ENCODE measurements at places on chromosomes 13 and 19.

DNA sequence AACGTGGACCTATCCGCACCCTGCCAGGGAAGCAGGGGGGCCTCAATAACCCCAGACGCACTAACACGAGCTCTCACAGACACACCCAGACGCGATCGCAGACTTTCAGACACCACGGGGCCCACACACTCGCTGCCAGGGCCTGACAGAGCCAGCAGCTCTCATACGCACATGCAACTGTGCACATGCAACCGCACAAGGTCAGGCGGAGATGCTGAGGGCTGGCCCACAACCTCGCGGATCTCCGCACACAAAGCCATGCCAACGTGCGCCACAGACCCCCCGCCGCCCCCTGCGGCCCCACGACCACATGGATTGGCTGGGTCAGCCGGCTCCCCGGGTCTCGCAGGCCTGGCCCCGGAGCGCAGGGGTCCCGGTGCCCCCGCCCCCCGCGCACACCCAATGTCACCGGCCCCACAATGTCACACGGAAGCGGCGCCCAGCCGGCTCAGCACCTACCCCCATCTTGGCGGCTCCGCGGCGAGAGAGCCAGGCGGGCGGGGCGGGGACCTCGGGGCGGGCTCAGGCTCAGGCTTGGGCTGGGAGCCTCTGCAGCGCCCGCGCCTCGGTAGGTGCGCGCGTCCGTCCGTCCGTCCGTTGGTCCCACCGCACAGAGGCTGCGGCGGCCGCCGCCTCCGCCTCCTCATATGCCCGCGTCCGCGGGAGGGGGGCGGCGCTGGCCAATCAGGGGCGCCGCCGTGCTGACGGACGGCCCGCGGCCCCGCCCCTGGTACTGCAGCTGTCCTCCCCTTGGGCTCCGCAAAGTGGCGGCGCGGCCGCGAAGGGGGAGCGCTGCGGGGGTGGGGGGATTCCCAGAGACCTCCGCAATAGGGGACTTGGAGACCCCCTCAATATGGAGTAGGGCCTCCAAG lies at the start of gene ATP1A3:
TSS of gene ATP1A3 (minus strand) at position 619 of the 872 bp plus-strand sequence. CDS start at position 465, 154 bp downstream.
- peak; percentile 83 for DNase-seq

DNA sequence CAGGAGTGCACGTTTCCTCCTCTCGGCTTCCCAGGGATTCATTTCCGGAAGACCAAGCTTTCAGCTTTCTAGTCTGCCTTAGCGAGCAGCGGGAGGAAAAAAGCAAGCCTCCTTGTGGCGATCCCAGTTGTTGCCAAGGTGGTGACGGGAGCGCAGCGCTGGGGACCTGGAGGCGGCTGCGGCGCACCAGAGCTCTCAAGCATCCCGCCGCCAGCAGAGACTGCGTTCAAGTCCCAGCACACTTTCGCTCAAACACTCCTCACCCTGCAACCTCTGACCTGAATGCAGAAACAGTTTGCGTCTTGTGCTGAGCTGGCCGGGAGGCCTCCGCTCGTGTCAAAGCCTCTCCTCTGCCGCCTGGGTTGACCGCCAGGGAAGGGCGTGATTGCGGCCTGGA lies 4.9 kb downstream of the GSX1 start:
- peak; percentile 58 for DNase-seq

DNA sequence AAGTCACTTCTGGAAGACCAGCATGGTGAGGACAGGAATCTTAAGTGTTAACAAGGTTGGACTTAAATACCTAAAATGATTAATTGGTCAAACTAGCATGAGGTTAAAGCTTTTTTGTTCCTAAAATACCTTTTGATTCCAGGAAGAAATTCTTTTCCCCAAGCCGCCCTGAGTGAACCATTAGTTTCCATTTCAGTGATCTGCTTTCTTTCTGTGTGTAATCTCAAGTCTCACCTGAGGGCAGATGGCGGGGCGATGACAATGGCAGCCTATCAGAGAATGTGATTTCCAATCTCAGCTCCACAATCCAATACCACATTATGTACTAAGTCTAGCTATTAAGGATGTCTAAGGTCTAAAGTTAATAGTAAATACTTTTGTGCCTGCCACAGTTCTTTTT lies 390.9 kb upstream of the SGCG start:
- DNase-seq, result no peak

GRCh38 chr13:71338070-71338469 lies 528.9 kb downstream of the DACH1 start:
- DNase-seq, result no peak

DNA sequence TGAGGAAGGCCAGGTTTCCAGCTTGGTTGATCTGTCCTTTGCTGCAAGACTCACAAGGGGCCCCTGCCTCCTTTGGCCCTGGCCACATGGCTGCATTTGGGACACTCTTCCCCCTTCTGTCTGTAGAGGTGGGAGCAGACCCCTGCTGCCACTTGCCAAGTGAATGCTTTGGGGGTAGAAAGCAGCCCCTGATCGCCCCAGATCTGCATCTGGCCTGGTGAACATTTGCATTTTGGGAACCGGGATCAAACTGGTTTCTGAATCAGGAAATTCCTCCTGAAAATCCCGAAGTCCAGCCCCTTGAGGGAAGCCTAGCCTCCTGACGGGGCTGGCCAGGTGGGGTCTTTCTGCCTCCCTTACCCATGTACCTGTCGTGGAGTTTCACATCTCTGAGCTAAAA lies 14.9 kb downstream of the DPF1 start:
- DNase-seq, result no peak

- no peak for DNase-seq
These were observed 694.4 kb upstream of the PCDH20 start for GRCh38 chr13:62110079-62110478.

- DNase-seq, result peak; percentile 55
These were observed 10.1 kb downstream of the FOSB start for GRCh38 chr19:45477713-45478453.

DNA sequence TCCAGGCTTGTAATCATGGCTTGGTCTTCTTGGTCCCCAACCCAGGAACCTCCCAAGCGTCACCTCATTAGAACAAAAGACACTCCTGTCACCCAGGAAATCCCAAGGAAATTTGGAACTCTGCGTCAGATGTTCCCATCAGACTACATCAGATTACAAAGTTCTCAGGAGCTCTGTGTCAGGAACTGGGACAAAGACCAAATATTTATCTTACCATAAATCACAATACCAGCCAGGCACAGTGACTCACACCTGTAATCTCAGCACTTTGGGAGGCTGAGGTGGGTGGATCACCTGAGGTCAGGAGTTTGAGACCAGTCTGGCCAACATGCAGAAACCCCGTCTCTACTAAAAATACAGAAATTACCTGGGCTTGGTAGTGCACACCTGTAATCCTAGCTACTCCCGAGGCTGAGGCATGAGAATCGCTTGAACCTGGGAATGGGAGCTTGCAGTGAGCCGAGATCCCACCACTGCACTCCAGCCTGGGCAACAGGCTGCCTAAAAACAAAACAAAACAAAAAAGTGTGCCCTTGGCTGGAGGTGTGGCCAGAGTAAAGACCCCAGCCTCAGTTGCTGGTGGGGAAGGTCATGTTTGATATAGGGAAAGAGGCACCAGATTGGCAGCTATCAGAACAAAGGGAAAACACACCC lies 16.7 kb upstream of the CCDC124 start:
- peak; percentile 19 for DNase-seq

GRCh38 chr13:102907016-102907756 lies 61.4 kb downstream of the ERCC5 start:
- no peak for DNase-seq

DNA sequence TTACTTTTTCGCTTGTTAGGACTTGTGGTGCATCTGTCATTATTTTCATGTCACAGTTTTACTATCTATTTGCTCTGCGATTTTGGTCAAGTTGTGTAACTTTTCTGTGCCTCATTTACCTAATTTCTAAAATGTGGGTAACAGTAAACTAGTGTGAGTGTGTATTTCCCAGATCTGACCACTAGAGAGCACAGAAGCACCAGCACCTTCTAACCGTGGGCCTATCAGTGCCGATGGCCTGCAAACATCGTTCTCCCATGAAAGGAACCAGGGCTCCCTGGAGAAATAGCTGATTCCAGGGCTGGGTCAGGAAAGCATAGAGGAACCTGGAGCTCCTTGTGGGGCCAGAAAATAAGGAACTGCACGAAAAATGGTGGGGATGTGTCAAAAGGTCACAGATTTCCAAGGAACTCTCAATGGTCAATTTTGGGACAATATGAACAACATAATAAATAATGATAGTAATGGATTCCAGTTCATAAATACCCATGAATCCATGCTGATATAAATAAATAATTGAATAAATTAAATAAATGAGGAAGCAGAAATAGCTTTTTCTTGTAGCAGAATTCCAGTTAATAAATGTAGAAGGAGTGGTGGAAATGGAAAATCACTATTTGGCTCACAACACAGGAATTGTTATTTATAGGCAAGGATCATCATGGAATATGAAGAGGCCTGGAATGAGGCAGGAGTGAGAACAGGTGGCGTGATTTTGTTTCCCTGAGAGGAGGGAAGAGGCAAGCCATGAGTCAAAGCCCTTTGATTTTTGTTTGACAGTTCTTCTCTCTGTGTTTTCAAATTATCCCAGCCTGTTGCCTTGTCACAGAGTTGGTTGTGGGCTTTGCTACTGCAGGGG lies 31.1 kb downstream of the CEACAM8 start:
- peak; percentile 48 for DNase-seq

DNA sequence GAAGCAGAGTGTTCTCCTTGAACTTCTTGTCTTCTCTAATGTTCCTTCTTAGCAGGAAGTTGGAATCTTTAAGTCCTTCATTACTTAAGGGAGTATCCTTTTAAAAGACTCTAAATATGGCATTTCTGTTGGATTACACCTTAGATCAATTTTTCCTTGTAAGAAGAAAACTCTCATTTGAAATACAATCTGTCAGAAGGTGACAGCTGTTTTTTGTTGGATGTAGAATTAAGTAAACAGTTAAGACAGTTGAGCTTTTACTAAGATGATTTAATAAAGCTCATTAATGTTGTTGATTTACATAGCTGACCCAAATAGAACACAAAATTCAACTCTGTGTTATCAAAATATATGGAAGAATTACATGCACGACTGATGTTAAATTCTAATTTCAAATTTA lies 16.7 kb upstream of the MBNL2 start:
- DNase-seq, result no peak

GRCh38 chr19:42277821-42278451 lies 8.9 kb downstream of the CIC start:
- peak; percentile 76 for DNase-seq

DNA sequence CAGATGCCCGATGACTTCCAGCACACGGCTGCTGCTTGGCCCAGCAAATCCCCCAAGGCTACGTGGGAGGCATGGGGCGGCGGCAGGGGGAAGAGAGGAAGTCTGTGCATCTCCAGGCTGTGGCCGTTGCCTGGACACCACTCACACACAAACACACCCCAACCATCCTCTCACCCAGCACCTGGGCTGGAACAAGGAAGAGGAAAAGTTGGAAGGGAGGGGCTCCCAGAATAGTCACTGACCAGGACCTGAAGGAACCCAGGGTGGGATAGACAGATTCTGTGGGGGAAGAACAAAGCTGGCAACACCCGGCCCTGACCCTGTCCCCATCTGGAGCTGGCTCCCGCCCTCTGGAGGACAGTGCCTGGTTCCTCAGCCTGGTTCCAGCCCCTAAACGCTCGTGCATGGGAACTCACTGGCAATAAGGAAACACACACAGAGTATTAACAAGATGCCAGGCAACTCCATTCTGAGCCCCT lies 11.2 kb downstream of the PPP6R1 start:
- DNase-seq, result peak; percentile 89

GRCh38 chr13:44668688-44669087 lies 92.6 kb upstream of the TSC22D1 start:
- DNase-seq, result no peak

GRCh38 chr19:9166846-9167245 lies 11.9 kb upstream of the OR7D2 start:
- no peak for DNase-seq

DNA sequence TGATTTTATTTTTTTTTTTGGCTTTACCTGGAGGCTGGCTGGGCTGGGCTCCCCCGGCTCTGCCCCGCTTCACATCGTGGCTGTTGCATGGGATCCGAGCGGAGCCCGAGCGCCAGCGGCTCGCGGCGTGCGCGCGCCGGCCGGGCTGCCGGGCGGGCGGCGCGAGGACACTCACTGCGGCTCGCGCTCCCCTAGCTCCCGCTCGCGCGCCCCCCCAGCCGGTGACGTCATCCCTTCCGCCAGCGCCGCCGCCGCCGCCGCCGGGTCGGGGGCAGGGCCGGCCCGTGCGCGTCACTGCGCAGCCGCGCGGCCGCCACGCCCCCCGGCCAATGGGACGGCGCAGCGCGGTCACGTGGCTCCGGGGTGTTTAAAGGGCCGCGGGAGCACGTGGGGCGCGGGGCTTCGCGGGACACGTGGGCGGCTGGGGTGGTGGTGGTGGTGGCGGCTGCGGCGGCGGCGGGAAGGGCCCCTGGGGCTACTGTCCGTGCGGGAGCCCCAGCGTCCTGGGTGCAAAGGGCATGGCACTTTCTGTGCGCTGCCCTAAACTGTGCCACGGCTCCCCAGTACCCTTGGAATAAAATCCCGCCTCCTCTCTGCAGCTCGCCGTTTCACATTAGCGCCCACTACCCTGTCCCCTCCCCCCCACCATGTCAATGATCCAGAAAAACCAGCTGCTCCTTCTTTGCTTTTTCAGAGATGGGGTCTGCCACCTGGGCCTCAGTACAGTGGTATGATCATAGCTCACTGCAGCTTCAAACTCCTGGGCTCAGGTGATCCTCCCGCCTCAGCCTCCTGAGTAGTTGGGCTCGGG lies at the start of gene PTPRS:
TSS of gene PTPRS (minus strand) at position 176 of the 811 bp plus-strand sequence. CDS start 54,672 bp downstream, outside the sequence.
- DNase-seq, result peak; percentile 96

DNA sequence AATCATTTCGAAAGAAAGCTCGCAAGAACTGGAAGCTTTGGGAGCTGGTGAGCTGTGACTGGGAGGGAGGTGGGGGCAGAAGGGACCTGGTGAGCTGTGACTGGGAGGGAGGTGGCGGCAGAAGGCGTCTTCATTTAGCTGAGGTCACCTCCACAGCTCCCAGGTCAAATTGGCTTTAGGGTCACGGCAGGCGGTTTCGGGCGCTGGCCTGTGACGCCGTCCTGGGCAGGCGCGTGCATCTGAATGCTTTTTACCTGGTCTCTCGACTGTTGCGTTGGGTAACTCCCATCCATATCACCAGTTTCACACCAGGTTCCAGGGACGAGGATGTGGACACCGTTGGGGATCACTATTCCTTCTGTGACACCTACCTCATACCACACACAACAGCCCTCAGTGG lies 29.2 kb downstream of the C2CD4C start:
- DNase-seq, result no peak
